ENCODE measurements at places on chromosomes 3 and 15.
A peak's percentile ranks its signal among the peaks of the same experiment; 100 is the strongest.

GRCh38 chr3:147361454-147362420 lies 44.6 kb downstream of the ZIC4 start:
- no peak for DNase-seq

- peak; percentile 42 for DNase-seq
Measured at GRCh38 chr3:46114323-46114988, 87.2 kb upstream of the XCR1 start.

- no peak for DNase-seq
Measured at GRCh38 chr15:66359740-66360139, 3.3 kb upstream of the TIPIN start.

GRCh38 chr3:46899151-46900006 lies 21.9 kb downstream of the PTH1R start:
- no peak for DNase-seq

DNA sequence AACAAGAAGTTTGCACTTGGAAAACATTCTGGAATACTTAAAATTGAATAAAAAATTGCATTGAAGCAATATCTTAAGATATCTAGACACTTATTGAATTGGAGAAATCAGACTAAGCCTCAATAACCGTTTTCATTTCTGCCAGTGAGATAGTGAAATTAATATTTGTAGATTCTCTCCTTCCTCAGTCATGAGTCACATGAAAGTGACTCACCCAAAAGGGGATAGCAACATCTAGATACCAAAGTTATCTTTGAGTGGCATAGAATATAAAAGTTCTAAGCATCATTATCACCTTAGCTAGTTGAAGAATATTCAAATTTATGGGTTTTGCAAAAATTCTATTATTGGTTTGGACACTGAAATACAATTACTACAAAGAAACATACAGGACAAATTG lies 614.8 kb upstream of the ZNF717 start:
- no peak for DNase-seq

- no peak for DNase-seq
Measured at GRCh38 chr3:65960087-65960486, 78.6 kb downstream of the MAGI1 start.

- no peak for DNase-seq
Measured at GRCh38 chr3:138450704-138451424, 16.4 kb downstream of the ESYT3 start.

DNA sequence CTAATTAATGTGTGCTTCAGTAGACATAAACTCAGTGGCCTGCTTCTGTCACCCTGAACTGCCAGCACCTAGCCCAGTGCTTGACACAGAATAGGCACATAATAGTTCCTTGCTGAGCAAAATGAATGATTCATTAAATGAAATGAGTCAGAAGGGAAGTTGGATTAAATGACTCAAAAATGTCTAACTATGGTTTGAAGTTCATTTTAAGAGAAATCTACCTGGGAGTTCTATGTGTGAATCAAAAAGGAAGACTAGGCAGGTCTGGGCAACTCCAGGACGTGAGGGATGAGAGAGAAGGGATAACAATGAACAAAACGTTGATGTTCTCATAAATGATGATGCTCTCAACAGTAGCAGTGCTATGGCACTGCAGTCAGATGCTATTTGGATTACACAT lies 175.0 kb downstream of the CFAP20DC start:
- no peak for DNase-seq

DNA sequence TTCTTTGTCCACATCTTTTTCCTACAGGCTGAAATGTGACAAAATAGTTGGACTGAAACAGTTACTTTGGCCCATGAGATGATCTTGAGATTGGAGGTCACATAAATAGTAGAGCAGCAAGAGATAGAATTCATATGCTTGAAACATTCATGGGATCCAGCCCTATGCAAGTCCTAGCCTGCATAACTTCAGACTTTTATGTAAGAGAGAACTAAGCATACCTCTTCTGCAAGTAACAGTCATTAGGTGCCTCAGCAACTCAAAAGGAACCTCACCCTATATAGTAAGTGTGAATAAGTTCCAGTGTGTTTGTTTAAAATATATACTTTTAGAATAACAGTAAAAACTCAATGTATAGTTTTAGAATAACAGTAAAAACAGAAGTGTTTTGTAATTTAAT lies 138.0 kb upstream of the P2RY1 start:
- no peak for DNase-seq

DNA sequence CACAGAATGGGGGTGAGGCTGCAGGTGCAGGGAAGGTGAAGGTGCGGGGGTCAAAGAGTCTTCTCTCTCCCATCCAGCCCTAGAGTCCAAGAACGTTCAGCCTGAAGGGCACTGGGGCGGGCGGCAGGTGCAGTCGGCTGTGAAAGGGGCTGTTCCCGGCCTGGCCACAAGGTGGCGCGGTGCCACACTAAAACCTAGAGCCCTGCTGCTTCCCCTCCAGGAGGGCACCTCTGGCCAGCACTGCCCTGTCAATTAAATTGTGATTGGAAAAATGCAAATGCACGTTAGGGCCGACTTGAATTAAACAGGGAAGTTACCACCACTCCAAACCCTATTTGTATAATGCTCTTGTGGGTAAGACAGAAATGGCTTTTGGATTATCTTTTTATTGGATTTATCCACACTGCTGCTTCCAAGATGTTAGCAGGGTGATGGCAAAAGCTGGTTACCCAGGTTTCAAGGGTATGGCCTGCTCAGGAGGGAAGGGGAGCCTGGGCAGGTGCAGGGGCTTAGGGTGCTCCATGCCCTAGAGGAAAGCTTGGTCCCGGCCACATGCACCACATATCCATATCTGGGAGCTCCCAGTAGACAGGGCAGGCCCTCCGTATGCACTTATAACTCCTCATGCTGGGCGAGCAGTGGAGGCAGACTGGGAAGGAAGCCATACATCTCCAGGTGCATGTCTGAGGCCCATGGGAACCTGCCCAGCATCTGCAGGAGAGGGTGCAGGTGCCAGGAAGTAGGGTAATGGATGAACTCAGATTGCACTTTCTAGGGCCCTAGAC lies 119.8 kb downstream of the ADCY5 start:
- DNase-seq = peak; percentile 18

All from GM04504 (cell line).